Fibroblast of lung (primary cell): ENCODE measurements at places on chromosomes 16 and 17.

DNA sequence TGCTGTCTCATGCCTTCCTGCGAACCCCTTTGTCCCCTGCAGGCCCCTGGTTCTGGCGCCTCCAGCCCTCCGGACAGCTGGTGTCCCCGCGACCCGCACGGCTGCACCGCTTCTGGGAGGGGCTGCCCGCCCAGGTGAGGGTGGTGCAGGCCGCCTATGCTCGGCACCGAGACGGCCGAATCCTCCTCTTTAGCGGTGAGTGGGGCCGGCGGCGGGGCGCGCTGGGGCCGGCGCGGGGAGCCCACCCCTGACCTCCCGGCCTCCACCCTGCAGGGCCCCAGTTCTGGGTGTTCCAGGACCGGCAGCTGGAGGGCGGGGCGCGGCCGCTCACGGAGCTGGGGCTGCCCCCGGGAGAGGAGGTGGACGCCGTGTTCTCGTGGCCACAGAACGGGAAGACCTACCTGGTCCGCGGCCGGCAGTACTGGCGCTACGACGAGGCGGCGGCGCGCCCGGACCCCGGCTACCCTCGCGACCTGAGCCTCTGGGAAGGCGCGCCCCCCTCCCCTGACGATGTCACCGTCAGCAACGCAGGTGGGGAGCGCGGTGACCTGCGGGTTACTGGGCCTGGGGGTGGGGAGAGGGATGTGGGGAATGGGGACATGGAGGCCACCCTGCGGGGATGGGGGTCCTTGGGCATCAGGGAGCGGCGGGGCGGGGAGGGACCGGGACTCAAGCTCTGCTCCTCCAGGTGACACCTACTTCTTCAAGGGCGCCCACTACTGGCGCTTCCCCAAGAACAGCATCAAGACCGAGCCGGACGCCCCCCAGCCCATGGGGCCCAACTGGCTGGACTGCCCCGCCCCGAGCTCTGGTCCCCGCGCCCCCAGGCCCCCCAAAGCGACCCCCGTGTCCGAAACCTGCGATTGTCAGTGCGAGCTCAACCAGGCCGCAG, 7.1 kb upstream of the IL32 start:
- no peak for DNase-seq

GRCh38 chr16:72482695-72483094, 310.7 kb upstream of the PMFBP1 start:
- no peak for DNase-seq

GRCh38 chr17:40559954-40560591, 5.2 kb downstream of the CCR7 start:
- peak; percentile 89 for DNase-seq

DNA sequence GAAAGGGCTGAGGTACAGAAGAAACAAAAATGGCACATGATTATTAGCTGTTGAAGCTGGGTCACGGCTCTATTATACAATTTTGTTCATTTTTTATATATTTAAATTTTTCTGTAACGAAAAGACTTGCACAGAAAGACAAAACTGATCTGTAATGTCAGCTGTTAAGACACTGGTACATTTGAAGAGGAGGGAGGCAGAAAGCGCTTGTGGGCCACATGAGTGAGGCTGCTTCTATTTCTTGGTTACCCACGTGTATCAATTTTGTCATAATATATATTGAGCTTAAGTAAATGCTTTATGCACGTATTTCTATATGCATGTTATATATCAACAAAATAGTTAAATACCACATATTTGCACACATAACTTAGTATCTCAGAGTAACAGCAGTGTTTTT, 151.8 kb upstream of the KCNJ18 start:
- DNase-seq, result no peak

- no peak for DNase-seq
Observed at GRCh38 chr17:41654678-41655607, 30.6 kb upstream of the KRT17 start.

- no peak for DNase-seq
Observed at GRCh38 chr17:65049085-65049756, 7.3 kb downstream of the GNA13 start.

DNA sequence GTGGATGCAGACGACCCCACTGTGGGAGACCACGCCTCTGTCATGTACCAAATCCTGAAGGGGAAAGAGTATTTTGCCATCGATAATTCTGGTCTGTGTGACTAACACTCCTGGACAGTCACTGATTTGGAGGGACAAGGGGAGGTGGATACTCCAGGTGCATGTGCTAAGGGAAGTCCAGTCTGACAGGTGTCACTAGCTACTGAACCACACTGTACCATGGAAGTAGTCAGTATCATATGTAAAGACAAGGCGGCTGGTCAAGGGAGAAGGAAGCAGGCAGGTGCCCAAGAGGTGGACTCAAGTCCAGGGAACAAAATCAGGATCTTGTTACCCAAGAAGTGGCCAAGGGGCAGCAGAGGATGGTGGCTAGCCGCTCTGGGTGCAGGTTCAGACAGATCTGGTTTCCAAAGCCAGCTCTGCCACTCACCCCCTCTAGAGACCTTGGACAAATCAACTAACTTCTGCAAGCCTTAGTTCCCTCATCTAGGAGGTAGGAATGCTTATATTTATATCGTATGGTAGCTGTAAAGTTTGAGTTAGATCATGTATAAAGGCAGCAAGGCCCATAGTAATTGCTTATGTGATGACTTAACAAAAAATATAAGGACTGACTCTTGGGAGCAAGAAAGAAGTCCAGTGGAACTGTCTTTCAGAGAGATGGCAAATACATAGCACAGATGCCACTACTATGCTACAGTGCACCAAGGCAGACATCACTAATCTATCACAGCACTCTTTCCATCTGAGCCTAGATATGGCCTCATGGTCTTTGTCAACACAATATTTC, 22.1 kb downstream of the CDH5 start:
- DNase-seq, result no peak

DNA sequence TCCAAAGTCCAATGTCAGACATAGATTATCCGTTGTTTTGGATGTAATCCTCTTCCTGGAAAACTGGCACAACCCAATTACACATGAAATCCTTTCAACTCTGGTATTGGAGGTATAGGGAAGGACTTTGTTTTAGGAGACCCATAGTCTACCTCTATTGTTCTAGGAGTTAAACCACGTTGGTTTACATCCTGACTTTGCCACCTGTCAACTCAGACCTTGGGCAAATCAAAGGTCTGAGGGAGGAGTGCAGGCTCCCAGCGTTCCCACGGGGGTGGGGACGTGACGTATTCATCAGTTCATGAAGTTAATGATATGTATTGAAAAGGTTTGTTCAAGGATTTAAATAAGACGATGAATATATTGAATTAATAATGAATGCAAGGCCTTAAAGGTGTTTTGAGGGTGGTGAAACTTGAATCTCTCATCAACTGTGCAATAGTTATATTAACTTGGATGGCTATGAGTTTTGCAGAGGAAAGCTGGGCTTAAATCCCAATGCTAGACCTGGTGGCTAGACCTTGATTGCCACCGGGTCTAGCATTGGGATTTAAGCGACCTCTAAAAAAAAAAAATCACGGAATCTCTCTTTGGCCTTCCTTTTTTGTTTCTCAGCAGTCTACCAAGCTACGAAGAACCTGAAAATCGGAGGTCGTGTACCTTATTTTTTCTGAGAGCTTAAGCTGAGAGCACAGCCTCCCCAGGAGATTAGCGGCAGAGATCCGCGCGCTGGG, 744 bp upstream of the NF1 start:
- no peak for DNase-seq

- peak; percentile 27 for DNase-seq
Observed at GRCh38 chr17:49497148-49498028, 2.3 kb downstream of the NGFR start.

GRCh38 chr16:14497245-14498082, 132.6 kb downstream of the PARN start:
- DNase-seq, result no peak

GRCh38 chr17:81536299-81537290, 8.4 kb downstream of the FSCN2 start:
- DNase-seq, result no peak

DNA sequence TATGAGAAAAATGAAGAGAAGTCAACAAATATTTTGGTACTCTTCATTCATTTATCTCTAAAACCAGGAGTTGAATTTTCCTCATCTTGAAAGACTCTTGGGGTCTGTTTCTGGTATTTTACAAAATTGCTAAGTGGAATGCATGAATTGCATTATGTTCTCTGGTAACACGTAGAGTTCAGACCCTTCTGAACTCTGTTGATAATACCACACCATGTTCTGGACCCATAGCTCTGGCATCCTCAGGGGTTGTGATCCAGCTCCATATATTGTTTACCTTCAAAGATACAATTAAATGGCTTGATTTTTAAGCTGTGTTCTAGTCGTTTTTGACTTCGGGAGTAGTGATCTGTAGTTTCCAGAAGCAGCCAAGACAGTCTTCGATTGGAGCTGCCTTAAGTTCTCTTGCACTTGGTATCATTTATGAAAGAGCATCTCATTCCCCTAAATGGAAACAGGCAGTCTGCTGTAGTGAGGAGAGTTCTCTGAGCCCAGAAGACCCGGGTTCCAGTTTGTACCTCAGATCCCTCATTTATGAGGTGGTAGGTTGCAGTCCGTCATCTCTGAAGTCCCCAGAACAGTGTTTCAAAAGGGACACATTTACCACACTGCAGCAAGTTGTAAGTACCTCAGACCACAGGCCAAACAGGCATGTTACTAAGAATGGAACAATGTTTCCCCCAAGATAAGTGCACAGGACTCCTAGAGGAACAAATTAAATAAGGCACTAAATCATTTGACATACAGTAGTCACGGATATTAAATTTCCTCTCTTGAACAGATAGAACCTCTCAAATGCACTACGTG, 9.6 kb downstream of the PSMD7 start:
- no peak for DNase-seq

- DNase-seq, result no peak
Observed at GRCh38 chr16:66524601-66525164, 25.2 kb downstream of the TK2 start.

GRCh38 chr16:35628976-35629375, 2169.6 kb downstream of the TP53TG3F start:
- DNase-seq, result no peak

GRCh38 chr16:51210087-51210486, 59.0 kb upstream of the SALL1 start:
- no peak for DNase-seq

DNA sequence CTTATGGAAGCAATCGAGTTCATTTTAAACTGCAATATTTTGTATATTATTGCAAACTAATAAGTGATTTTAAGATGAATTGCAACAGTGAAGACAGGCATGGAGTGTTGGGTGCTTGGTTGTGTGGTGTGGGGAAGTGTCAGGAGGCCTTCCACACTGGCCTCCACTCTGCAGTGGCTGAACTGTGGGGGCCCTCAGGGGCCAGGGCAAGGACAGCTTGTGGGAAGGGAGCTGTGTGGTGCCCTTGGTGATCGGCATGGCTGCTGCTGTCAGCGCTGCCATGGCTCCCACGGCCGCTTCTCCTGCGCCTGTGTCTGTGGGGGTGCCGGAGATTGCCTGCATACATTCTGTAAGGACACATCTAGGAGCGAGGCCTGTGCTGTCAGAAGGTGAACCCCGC, 19.2 kb downstream of the TCF25 start:
- no peak for DNase-seq

- DNase-seq, result peak; percentile 26
Observed at GRCh38 chr16:27460663-27461482, 58.9 kb downstream of the IL21R start.

DNA sequence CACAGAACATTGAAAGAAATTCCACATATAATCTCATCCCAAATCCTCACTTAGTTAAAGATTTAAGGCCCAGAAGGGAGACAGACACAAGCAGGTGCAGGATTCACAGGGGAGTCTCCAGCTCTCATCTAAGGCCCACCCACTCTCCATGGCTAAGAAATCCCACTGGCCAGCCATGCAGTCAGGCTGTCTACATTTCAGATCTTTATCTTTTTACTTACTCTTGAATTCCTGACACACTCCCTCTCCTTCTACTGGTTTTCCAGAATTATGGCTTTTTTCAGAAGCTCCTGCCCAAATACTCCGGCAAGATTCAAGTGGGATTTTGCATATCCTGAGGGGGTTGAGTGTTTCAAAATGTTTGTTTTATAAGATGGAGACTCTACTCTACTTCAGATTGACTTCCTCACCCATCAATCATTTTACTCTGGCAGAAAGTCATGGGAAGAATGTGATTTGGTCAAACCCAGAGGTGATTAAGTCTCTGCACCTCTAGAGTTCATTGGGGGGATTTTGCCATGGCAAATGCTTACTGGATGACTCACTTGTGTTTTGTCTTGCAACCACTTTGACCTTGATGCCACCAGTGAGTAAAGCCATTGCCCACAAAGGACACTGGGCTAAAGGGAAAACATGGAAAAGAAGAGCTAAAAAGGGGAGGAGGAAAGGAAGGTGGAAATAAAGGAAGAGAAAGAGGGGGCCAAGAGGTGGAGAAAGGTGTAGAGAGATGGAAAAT, 688.8 kb upstream of the SALL1 start:
- DNase-seq, result peak; percentile 47

DNA sequence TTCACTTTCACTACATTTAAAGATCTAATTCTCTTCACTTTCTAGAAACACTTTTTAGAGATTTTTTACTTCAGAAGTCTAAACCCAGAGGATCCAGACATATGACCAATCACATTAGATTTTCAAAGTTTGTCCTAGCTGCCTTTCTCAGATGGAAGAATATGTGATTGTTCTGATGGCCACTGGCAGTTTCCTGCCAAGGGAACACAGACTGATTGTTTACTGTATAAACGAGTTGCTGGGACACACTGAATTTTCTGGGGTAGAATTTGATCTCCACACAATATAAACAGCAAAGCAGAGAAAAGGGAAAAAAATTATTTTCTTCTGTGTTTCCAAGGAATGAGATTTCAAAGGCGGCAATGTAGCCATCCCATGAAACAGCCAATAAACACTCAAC, 480.0 kb downstream of the TOX3 start:
- no peak for DNase-seq

DNA sequence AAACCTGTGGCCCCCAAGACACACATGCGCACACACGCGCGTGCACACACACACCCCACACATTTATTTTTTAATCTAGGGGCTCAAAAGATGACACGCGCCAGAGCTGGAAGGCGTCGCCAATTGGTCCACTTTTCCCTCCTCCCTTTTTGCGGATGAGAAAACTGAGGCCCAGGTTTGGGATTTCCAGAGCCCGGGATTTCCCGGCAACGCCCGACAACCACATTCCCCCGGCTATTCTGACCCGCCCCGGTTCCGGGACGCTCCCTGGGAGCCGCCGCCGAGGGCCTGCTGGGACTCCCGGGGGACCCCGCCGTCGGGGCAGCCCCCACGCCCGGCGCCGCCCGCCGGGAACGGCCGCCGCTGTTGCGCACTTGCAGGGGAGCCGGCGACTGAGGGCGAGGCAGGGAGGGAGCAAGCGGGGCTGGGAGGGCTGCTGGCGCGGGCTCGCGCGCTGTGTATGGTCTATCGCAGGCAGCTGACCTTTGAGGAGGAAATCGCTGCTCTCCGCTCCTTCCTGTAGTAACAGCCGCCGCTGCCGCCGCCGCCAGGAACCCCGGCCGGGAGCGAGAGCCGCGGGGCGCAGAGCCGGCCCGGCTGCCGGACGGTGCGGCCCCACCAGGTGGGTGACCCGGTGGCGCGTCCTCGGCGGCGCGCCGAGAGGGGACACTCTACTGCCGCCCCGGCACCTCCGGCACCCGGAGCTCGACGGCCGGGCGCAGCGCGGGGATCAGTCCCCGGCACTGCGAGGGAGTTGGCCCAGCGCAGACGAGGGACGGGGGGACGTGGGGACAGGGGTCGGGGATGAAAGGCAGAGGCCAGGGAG, at the start of gene STAT5A:
TSS of gene STAT5A (plus strand) at position 522 of the 826 bp plus-strand sequence. CDS start 914 bp downstream, outside the sequence.
- DNase-seq, result peak; percentile 82
